Fibroblast of the conjunctiva (primary cell): ENCODE measurements at places on chromosomes 11 and 22.
A peak's percentile ranks its signal among the peaks of the same experiment; 100 is the strongest.

DNA sequence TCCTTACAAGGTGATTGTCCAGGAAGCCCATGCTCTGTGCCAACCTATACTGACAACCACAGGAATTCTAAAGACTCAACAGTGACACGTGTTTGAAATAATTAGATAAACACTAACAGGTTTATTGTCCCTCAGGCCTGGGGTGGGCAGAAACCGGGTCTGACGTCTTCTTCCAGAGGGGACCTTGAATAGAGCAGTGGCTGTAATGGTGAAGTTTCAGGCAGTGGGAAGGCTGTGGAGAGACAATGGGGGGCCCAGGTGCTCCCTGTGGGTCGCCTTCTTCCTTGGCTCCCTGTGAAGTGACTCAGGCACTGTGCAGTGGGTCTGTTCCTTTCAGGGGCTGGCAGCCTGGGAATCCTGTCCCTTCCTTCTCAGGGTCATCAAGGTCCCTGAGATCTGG lies 54.6 kb downstream of the OTOG start:
- DNase-seq, result no peak

DNA sequence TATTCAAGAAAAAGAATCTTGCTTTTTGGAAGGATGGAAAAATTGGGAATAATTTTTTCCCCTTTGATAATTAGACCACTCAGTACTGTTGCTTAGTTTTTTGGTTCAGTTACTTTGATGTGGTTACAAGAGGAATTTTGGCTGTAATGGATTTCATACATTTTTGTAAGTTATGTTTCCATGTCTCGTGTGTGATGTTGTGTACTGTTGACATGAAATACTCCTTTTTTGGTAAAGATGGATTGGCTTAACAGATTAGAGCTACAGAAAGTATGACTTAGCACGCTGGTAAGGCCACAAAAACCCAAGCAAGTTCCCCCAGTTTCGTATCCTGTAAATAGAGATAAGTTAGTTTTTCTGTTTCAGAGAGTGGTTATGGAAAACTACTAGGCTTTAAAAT lies 11.9 kb downstream of the TBCEL start:
- no peak for DNase-seq

DNA sequence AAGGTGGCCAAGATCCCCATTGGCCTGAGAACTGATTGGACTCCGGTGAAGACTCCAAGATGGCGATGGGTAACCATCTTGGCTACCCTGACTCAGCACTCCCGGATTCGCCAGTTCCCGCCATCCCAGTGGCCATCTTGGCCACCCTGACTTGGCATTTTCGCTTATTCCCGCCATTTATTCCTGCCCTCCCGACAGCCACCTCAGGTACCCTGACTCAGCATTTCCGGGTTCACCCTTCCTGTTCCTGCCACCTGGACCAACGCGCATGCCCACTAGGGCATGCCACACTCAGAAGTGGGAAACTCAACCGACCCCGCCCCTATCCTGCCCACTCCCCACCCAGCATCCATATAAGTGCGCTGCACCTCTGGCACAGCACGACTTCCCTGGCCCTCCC lies 7.8 kb downstream of the OR8K5 start:
- no peak for DNase-seq

DNA sequence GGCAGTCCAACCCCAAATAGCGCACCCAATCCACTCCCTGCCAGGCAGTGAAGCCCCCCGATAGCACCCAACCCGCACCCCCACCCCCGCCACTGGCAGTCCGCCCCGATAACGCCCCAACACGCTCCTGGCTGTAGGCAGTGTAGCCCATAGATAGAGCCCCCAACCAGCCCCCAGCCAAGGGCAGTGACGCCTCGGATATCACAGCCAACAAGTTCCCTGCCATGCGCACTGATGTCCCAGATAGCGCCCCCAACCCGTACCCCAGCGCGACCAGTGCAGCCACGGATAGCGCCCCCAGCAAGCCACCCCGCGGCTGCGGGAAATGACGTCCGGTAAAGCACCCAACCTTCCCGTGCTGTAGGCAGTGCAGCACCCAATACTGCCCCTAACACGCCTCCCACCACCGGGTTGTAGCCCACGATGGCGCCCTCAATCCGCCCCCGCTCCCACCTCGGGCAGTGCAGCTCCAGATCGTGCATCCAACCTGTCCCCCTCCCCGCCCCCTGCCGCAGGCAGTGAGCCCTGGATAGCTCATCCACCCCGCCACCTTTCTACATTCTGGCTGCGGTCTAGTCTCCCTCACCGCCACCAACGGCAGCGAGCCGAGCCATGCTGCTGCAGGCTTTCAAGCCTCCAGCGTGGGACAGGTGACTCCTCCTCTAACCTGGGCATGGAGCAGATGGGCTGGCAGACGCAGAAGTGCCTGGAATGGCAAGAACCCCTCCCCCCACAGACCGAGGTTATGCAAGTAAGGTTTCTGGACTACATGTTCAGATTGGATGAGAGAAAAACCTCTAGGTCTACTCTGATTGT lies 625 bp downstream of the RFPL2 start:
- no peak for DNase-seq

GRCh38 chr22:30310881-30311771 lies 15.6 kb downstream of the TBC1D10A start:
- DNase-seq, result peak; percentile 49
